ENCODE measurements at places on chromosomes 1 and 21.

DNA sequence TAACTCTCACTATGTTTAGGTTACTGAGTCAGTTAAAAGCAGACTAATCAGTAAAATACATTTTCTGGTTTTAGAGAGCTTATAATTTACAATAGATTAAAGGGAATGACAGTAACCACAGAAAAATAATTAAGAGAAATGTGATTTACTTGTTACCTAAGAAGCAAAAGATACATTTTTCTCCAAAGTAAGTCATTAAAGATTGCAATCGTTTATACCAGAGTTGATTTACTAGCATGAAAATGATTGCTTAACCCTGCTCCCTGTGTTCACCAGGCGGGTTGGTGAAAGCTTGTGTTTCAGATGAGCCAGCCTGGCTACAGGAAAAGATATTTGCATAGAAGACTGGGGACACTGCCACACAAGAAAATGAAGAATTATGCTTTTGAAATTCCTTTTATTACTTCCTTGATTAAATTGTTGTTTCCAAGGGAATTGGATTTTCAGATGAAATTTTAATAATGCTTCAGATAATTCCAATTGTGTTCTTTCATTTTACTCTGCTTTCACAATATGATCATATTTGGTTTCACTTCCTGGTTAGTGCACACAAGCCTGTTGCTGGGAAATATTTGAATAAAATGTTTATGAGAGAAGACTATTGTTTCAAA, 27.9 kb downstream of the LRRC8B start:
- no peak for DNase-seq

- no peak for DNase-seq
Measured at GRCh38 chr1:61132176-61132638, 49.8 kb downstream of the NFIA start.

GRCh38 chr1:45303520-45304310, 23.0 kb upstream of the HPDL start:
- DNase-seq = peak; percentile 97

DNA sequence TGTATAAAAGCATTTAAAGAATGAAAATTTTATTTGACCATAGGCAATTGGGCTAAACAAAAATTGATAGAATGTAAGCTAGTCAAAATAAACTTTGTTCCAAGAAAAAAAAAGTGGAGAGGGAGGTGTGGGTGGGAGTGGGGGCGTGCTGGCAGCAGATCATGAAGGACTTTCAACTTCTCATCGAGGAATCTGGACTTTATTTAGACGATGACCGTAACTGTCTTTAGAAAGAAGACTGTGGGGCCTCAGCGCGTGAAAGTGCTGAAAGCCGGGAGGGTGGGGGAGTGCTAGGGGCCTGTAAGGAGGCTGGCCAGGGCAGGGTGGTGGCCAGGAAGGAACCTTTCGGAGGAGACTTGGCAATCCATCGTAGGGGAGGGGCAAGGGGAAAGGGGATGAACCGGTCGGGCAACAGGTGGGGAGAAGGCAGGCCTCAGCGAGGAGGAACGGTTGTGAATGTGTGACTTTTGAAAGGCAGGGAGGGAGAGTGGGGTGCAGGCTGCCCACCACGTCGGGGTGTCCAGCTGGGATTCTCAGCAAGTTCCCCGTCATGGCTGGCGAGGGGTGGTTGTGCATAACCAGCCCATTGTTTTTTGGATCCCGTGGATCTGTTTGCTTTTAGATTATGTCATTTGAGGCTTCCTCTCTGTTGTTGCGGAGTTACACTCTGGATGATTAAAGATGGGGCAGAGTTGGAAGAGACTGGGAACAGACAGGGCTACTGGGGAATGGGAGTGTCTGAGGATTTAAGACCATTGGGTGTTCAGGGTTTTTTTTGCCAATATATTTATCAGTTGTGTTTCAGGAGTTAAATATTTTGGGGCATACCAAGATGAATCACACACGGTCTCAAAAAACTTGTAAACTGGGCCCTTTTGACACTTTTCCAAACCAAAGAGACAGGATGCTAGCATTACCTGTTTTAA, 35.5 kb downstream of the HUNK start:
- DNase-seq = no peak

- DNase-seq = peak; percentile 88
Measured at GRCh38 chr1:204261746-204262505, 48.1 kb upstream of the GOLT1A start.

- DNase-seq = no peak
Measured at GRCh38 chr1:37303884-37304574, 170.4 kb upstream of the ZC3H12A start.

DNA sequence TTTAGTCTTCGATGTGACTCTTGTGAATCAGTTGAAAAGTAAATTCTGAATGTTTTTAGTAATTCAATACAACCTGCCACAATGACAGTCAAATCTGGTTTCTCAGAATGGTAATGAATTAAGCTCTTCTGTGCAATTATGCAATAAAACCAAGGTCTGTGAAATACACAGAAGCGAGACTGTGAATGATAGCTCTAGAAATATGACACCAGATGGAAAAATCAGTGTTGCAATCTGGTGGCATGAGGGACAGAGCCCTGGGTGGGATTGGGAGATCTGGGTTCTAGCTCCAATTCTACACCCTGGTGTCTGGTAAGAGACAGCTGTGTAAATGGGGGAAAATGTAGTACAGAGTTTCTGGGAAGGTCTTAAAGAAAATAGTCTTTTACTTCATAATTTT, 586.4 kb upstream of the ZRANB2 start:
- DNase-seq = no peak

DNA sequence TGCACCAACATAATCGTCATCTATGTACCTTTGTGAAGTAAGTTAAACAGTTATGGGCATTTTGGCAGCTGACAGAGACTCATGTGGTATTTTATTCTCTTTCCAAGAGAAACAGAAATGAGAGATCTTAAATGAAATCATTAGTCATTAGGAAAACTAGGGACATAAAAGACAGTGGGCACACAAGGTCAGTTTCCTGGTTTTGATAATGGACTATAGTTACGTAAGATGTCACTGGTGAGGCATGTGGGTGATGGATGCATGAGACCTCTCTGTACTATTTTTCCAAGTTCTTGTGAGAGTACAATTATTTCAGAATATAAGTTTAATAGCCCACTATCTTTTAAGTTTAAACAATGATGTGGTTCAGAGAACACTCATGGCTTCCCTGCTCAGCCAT, 216.9 kb downstream of the APP start:
- no peak for DNase-seq

GRCh38 chr1:66445492-66446181, 88.3 kb upstream of the SGIP1 start:
- no peak for DNase-seq
